ENCODE measurements at places on chromosomes 2 and 18.

GRCh38 chr2:72936660-72937355 lies 19.5 kb downstream of the EMX1 start:
- DNase-seq, result no peak

DNA sequence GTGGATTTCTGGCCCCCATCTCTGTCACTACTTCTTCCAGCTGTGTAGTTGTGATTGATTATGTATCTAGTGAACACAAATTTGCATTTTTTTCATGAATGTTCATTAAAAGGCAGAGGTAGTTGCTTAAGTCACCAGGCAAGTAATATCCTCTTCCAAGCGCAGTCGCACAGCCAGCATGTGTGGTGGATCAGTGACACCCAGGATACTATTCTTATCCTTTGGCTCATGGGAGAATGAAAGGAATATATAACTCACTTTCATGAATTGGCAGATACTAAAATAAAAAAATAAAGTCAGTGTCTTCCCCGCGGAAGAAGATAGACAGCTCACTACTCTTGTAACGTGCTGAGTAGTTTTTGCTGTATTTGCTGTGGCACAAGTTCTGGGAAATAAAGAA lies 387.8 kb downstream of the CDH7 start:
- no peak for DNase-seq

GRCh38 chr2:38598991-38599295 lies 3.8 kb downstream of the HNRNPLL start:
- no peak for DNase-seq

DNA sequence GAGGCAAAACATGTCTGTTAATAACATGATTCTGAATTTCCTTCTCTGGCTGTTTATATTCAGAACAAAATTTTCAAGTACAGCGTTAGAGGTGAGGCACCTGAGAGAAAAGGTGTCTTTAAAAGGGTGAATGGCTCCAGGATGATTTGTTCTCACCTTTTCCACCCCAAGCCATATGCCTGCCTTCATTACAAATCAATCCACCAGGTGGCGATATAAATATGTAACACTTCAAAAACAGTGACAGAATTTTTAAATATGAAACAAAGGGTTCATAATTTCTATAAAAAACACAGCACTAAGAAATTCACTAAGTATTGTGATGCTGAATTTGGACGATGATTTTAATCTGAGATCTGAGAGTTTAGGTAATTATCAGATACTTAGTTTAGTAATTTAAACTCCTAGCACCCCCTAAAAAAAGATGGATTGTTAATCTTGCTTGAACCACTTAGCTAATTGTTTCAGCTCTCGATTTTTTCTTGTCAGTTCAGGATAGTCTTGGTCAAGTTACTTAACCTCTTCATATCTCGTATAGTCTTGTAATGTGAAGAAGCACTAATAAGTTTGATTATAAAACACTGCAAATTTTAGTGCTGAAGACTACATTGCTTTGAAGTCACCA lies 528.8 kb downstream of the CPS1 start:
- no peak for DNase-seq

DNA sequence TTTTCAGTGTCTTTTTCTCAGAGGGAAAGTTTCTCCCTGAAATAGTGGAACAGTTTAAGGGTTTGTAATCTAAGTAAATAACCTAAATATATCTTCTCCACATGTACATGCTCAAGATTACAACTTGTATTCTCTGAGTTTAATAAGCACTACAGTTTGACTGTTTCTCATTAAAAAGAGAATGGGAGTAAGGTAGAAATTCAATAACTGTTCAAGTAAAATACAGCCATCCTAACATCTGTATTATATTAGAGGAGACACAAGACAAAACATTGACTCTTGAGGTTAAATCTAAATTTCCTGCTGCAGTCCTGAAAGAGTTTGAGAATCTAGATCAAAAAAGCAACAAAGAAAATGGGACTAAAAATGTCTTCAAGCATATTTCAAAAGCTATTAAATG lies 73.0 kb upstream of the ZNF397 start:
- no peak for DNase-seq

- no peak for DNase-seq
Observed at GRCh38 chr2:189302274-189302948, 122.8 kb upstream of the COL5A2 start.

- DNase-seq, result no peak
Observed at GRCh38 chr2:239725551-239725890, 299.6 kb downstream of the NDUFA10 start.

- DNase-seq, result no peak
Observed at GRCh38 chr2:109185821-109186570, 57.0 kb downstream of the SH3RF3 start.

DNA sequence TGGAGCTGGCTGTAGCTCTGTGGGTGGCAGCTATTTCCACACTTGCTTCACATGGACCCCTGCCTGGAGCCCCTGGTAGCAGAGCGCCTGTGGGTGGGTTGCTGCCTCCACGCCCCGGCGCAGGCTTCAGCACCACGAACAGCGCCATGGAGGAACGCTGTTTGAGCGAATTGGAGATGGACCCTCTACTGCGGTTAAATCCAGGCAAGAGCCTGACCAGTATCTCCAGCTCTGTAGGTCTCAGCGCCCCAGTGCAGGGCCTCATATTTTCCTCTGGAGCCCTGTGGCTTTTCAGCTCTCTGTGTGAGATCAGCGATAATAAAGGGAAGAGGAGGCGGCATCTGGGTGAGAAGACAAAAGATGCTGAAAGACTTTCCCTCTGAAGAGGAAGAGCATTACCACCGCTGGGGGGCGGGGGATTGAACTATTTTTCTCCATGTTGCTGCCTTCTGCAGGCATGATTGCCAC lies 12.0 kb downstream of the ONECUT2 start:
- peak; percentile 53 for DNase-seq

DNA sequence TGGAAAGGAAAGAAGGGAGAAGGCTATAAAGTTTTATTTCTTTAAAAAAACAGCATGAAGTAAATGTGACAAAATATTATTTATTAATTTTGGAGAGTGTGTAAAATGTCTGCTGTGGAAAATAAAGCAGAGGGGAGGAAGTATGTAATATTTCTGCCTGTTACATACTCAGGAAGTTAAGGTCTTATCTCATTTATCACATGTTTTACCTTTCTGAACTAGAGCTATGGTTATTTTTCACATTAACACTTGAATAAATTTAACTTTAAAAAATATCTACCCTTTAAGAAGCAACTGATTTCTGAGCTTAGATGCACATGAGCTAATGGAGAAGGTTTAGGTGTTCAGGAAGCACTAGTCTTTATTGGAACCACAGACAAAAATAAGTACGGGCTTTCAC lies 148.3 kb downstream of the GRB14 start:
- DNase-seq, result no peak

GRCh38 chr2:4715065-4715464 lies 977.1 kb upstream of the SOX11 start:
- DNase-seq, result no peak

DNA sequence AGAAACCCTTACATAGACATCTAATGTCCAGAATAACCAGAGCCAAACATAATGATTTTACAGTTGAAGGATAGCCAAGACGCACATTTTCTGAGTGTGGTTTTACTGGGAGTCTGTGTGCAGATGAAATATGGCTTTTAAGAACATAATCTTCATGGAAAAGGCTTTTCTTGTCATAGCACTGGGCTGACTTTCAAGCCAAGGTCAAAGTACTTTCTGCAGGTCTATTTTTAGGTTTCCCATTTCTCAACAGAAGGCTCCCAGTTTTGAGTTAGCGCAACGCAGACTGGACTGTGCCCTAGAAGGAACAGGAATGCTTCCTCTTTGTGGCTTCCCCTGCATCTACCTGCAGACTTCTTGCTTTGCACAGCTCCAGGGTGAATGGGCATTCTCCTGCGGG lies 92.3 kb upstream of the UPP2 start:
- DNase-seq, result peak; percentile 55

DNA sequence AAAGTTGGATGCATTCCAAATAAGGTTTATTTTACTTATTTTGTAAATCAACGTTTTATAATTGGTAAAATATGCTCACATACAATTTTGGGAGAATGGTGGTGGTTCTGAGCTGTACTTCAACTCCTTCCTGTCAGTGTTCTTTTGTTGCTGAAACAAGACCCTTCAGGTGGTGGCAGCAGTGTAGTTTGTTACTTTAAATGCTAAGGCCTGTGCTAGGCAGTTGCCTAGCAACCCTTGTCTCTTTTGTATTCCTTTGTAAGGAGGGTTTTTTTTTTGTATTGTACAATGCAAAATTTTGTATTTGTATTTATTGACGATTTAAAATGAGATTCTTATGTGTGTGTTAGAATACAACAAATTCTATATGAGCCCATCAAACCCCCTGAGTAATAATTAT lies 166.0 kb upstream of the FAM98A start:
- no peak for DNase-seq

- DNase-seq, result no peak
Observed at GRCh38 chr18:36415625-36416024, 118.1 kb downstream of the FHOD3 start.

- no peak for DNase-seq
Observed at GRCh38 chr18:36130039-36130831, 536 bp downstream of the ELP2 start.

GRCh38 chr2:49940626-49941025 lies 786.3 kb upstream of the FSHR start:
- no peak for DNase-seq

DNA sequence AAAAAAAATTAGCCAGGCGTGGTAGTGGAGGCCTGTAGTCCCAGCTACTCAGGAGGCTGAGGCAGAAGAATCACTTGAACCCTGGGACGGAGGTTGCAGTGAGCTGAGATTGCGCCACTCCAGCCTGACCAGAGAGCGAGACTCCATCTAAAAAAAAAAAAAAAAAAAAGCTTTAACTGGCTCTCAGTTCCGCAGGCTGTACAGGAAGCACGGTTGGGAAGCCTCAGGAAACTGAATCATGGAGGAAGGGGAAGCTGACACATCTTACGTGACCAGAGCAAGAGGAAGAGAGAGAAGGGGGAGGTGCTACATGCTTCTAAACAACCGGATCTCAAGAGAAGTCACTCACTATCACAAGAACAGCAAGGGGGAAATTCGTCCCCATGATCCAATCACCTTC lies 505.6 kb upstream of the SLC8A1 start:
- DNase-seq, result no peak

DNA sequence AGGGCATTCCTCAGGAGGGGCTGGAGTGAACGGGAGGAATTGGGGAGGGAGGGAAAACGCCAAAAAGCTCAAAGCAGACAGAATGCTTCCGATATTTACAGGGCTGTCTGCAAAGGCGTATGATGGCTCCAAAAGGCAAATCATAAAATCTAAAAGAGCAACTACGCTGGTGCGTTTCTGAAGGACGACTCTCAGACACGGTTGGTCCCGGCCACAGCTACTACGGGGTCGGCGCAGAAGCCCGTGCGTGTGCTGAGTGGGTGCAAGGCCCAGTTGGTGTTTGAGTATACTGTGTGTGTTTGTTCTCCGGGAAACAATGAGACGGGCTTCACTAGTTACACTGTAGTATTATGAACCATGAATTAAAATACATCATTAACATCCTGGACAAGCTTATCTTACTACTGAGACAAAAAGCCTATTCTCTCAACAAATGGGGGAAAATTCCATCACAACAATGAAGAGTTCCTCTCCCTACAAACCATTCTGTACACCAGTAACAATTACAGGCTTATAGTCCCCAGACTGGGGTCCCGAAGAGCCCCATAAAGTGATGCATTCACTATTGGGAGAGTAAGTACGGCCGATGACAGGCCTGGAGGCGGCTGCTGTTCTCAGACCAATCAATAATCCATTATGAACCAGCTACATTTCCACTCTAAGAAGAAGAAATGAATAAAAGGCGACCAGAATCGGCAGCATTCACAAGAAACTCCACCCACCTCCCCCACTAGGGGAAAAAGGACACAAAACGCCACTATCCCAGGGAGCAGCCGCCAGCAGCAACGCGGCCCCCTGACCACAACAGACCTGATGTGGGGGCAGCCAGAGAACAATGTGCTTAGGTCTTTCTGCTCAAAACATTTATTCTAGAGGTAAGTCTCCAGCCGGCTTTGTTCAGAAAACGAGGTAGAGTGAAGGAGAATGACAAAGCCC lies 43.4 kb downstream of the ZNF516 start:
- DNase-seq, result no peak

DNA sequence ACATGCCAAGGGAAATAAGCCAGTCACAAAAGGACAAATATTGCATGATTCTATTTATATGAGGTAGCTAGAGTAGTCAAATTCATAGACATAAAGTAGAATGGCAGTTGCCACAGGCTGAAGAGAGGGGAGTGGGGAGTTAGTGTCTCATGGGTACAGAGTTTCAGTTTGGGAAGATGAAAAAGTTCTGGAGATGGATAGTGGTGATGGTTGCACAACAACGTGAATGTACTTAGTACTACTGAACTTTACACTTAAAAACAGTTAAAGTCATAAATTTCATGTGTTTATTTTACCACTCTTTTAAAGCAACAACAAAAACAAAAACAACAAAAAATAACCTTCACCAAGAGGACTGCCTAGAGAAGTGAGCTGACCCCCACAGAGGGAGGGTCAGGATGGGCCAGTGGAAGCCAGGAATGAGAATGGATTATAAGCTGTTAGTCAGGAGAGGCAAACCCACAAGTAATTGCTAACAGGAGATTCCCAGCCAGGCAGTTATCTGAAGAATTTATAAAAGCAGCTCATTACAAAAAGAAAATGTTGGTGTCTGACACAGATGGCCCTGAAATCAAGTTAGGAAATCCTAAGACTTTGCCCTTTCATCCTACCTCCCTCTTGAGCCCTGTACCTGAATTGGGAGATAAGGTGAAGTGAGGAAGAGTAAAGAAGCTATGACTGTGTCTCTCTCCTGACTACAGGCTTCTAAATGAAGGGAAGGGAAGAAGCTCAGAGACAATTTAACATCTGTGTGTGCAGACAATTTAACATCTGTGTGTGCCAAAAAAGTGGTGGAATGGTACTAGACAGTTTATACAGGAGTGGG lies 263.4 kb downstream of the PDE11A start:
- DNase-seq, result no peak

Measured in esophagus muscularis mucosa (tissue), 4 donors.